ENCODE measurements at places on chromosomes 4 and X.

DNA sequence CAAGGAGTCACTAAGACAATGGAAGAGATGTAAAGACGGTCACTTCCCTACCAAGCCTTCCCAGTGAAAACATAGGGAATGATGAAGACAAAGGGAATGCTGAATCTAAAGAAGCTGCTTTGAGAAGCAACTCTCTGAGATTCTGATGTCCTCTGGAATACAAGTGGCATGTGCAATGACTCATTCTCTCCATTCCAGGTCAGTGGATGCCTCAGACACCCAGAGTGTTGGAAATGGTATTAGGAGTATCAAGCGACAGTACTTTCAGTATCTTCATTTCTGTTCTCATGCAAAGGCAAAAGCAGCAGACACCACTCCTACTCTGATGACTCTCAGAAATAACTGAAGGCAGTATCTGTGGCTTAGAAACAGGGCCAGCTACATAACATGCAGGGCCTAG lies 102.6 kb downstream of the FSTL5 start:
- no peak for DNase-seq

GRCh38 chr4:173919196-173919595 lies 364.3 kb downstream of the FBXO8 start:
- no peak for DNase-seq

GRCh38 chrX:1416965-1417760 lies 25.2 kb upstream of the SLC25A6 start:
- no peak for DNase-seq

DNA sequence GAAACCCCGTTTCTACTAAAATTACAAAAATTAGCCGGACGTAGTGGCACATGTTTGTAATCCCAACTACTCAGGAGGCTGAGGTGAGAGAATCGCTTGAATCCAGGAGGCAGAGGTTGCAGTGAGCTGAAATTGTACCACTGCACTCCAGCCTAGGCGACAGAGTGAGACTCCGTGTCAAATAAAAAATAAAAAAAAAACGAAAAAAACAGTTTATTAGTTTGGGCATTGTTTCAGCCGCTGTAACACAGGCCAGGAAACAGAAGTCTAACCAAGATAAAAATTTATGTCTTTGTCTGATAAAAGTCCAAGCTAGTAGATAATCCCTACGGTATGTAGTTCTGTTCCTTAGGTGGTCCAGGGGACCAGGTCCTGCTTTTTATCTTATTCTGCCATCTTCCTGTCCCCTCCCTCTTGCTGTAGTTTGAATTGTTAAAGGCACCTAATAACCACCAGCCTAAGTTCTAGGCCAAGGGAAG lies 21.4 kb downstream of the USO1 start:
- DNase-seq, result no peak

- DNase-seq, result no peak
These were observed 91.2 kb downstream of the FAM53A start for GRCh38 chr4:1592709-1593417.

GRCh38 chr4:173367946-173368345 lies 2.8 kb upstream of the SAP30 start:
- DNase-seq, result no peak
